H54 (cell line): ENCODE measurements at places on chromosomes 6 and 20.

DNA sequence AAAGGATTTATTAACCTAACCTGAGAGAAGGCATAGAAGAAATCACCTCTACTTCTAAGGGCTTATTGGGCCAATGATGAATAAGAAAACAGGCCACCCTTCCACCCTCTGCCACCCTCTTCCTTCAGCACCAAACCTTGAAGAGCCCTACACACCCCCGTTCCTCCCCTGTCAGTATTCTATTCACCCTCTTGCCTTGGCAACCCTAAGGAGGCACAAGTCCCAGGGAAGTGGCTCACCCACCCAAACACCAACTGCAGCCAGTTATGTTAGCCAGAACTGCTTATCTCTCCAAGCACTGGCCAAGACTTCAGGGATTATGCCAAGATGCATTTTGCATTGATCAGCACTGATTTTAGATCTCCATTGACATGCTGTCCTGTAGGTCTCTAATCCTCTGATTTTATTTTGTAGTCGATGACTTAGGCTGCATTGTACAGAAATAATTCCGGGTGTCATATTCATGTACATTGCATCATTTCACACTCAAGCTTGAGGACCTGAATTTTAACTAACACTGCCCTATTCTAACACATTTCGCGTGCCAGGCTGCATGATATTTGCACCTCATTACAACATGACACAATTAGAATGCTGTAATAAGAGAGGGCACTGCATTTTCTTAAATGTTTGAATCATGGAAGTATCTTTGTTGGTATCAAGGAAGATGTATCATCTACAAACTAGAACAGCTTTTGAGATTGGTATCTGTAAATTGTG is 15.7 kb downstream of the CNKSR3 start:
- DNase-seq = no peak

- DNase-seq = no peak
Observed at GRCh38 chr20:59441860-59442810, 141.7 kb downstream of the EDN3 start.

DNA sequence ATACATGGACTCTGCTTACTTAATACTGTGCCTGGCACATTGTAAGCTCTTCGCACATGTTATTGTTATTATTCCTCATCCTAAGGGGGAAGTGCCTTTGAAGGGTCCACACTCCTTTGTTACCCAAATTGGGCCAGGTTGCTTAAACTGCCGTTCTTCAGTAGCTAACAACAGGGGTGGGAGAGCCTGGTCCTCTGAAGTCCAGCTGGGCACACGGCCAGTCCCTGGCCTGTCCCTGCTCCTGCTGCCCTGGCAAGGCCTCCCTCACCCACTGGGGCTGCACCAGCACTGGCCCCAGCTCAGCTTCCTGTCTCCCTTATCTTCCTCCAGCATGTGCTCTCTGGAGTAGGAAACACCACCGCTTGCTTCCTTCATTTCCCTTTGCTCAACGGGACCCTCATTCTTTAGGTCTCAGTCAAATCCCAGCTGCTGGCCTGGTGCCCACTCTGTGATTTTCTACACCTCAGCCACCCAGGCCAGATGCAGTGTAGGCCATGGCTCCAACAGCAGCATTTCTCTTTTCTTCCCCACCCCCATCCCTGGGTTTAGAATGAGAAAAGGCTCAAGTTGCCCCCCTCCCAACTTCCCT is 5.5 kb upstream of the PROCR start:
- DNase-seq = no peak

DNA sequence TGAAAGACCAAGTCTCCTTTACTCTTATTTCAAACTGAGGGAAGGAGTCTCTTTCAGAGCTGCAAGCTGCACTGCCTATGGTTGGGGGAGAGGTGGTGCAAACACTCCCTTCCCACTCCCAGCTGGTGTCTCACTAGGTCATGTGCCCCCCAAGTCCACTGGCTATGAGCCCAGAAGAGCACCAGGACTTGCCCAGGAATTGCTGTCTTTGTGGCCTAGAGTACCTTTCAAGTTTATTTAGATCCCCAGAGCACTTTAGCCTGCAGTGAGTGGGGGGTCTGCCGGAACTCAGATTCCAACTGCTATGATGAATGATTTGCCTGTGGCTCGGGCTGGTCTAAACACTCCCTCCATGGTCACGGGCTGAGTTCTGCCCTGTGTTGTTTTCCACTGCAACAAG is 192.6 kb upstream of the CITED2 start:
- no peak for DNase-seq

DNA sequence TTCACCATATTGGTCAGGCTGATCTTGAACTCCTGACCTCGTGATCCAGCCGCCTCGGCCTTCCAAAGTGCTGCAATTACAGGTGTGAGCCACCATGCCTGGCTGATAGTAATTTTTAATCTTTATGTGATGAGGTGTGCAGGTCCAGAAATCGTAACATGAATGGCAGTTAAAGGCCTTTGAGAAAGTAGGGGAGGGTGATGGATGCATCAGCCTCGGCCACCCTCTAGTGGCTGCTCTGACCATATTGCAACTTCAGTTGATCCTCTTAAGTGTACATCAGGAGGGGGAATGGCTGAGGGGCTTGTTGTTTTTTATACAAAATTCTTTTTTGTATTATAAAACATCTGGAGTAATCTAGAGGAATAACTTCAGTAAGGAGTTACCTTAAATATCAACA is 193.0 kb downstream of the ZFAND3 start:
- DNase-seq = no peak

DNA sequence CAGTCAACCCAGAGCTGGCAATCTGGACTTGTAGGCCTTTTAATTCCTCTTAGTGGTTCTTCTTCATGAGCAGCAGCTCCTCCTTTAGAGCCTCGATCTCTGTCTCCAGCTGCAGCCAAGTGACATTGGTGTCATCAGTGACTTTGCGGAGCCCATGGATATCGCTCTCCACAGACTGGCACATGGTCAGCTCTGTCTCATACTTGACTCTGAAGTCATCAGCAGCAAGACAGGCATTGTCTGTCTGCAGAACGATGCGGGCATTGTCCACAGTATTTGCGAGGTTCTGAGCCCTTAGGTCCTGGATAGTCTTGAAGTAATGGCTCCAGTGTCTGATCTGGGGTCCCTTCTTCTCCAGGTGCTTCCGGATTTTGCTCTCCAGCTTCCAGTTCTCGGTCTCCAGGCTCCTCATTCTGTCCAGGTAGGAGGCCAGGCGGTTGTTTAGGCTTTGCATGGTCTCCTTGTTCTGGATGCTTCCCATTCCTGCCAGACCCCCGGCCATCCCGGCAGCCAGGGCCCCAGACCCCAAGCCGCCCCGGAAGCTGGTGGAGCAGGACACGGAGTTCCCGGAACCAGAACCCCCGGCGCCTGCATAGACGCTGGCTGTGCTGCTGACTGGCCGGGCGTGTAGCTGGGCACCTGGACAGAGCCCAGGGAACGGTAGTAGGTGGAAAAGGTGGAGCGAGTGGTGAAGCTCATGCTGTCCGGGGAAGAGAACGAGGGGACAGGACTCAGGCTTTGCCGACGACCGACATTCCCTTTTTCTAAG is 15.1 kb downstream of the RFPL4B start:
- no peak for DNase-seq

DNA sequence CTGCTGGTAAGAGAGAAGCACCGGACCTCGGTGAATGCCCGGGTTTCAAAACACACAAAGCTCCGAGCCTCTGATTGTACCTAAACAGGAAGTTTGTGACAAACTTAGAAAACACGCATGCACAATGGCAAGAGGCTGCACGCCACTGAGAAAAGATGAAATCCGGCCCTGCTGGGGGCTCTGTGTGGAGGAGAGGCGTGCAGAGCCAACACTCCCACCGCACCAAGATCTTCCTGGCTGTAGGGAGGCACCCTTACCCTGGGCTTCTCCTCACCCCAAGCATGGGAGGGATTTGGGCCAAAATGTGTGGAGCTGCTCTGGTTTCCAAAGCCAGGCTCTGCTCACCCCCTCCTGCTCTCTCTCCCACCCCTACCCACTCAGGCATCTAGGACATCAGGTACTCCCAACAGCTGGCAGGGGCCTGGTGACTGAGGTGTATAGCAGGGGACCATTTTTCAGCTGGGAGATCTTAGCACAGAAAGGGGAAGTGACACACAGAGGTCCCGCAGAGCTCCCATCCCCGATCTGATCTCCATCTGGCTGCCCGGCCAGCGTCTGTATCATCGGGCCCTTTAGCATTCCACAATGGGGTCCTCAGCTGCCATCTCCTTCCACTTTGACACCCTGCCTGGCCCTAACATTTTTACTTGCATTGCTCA is 84.2 kb downstream of the TRERF1 start:
- DNase-seq = no peak

GRCh38 chr6:148157841-148158240 is 184.8 kb upstream of the SASH1 start:
- no peak for DNase-seq

DNA sequence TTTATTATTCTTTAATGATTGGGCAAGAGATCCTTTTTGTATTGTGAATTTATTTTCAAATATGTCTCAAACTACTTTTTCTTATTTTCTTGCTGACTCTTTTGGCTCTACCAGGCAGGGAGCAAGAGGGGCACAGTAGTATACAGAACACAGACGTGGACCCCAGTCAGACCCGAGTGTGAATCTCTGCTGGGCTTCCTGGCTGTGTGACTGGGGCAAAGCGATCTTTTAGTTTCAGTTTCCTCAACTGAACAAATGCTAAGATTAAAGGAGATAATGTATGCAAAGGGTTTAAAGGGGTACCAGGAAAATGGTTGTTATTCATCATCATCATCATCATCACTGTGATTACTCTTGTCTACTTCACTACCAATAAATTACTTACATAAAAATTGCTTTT is 317.5 kb downstream of the HIVEP2 start:
- DNase-seq = no peak

GRCh38 chr6:157461000-157461915 is 80.3 kb downstream of the ZDHHC14 start:
- no peak for DNase-seq

GRCh38 chr6:140711019-140711613 is 1336.7 kb upstream of the CITED2 start:
- no peak for DNase-seq

- DNase-seq = no peak
Observed at GRCh38 chr20:51093240-51093763, 70.4 kb upstream of the KCNG1 start.

DNA sequence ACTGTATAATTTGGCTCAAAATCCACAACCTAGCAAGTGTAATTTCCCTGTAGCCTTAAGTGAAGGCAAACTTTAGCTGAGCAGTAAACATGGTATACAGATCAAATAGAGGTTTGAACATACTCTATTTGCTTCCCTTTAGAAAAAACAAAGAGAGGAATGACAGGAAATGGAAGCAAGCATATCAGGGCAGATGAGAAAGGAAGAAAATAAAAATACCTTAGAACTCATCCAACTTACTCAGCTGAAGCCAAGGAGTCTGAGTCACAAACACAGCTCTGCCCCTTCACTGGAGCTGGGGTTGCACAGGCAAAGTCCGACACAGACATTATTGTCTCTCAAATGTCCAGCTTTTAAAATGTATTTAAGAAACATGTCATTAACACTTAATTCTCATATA is 379.9 kb upstream of the IRAK1BP1 start:
- DNase-seq = no peak

DNA sequence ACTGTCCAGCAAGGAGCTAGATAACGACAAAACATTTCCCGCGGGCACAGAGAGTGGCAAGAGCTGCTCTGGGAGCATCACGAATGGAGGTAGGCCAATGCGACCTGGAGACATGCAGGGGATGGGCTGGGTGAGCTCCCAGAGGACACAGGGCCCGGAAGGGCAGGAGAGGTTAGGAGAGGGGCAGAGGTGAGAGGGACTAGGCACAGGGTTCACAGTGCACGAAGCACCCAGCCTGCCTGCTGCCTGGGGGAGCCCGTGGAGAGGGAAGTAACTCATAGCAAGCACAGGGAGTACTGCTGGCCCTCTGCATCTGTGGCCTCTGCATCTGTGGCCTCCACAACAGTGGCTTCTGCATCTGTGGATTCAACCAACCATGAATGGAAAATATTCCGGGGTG is 126.5 kb downstream of the HUS1B start:
- DNase-seq = no peak

GRCh38 chr20:51526754-51527153 is 15.8 kb downstream of the NFATC2 start:
- no peak for DNase-seq

GRCh38 chr6:24444588-24444987 is 41.9 kb downstream of the MRS2 start:
- no peak for DNase-seq

- DNase-seq = no peak
Observed at GRCh38 chr6:18412068-18412467, 24.9 kb downstream of the RNF144B start.

DNA sequence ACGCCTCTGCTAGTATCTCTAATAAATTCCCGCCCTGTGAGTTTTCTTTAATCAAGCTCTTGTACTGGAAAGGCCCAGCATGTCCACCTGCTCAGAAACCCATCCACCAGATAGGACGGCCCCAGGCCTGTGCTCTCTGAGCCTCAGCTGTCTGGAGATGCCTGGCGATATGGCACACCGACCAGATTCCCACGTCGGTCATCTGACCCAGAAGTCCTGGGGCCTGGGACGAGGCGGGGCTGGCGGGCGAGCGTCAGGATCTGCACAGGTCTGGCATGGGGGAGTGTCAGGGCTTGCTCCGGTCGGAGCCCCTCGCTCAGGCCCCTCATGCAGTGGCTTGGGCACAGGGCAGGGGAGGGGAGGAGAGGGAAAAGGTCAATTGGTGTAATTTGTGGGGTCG is 10.2 kb downstream of the RNASET2 start:
- no peak for DNase-seq

- DNase-seq = no peak
Observed at GRCh38 chr20:35181731-35182130, 9.9 kb downstream of the PROCR start.

GRCh38 chr6:122678841-122679240 is 68.6 kb downstream of the PKIB start:
- no peak for DNase-seq

DNA sequence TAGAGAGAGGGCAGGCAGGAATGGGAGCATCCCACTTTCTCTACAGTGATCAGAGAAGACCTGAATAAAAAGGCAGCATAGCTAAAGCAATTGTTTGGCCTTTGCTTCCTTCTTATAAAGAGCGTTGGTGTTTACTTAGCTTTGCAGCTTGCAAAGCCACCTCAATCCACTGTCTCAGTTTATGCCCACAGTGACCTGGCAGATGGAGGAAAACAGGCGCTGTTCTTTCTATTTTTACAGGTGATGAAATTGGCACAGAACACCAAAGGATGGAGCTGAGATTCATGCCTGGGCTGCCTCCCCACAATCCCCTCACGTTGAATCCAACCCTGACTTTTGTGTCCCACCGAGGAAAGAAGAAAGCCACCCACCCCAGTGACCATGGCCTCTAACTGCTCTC is 130.5 kb downstream of the TTLL2 start:
- no peak for DNase-seq
